ENCODE measurements at places on chromosomes 6 and 20.
A peak's percentile ranks its signal among the peaks of the same experiment; 100 is the strongest.

GRCh38 chr20:49112596-49113274 is 66.6 kb downstream of the CSE1L start:
- DNase-seq: no peak

- no peak for DNase-seq
These were observed 56.8 kb upstream of the HINT3 start for GRCh38 chr6:125899726-125900182.

- peak; percentile 34 for DNase-seq
These were observed 38.1 kb upstream of the BMP5 start for GRCh38 chr6:55913228-55914195.

DNA sequence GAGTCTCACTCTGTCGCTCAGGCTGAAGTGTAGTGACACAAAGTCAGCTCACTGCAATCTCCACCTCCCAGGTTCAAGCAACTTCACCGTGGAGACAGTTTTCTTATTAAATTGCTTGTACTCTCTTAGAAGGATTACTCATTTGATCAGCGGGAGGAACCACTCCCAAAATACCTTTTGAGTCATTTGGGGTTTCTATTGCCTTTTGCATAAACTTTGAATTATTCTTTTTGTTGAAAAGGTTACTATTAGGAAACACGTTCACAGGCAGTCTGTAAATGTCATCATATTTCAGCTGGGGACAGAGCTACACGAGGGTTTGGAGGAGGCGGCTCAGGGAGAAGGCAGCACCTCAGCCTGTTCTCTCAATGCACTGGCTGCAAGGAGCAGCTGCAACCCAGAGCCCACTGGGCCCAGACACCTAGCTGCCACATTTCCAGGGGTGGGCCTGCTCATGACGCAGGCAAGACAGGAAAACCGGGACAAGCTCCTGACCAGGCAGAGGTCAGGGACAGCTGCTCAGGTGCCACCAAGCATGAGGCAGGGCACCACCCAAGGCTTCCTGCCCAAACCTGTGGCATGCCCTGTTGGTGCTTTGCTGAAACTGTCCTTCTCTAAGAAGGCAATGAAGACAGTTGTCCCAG is 205.9 kb downstream of the BMP7 start:
- DNase-seq: no peak

DNA sequence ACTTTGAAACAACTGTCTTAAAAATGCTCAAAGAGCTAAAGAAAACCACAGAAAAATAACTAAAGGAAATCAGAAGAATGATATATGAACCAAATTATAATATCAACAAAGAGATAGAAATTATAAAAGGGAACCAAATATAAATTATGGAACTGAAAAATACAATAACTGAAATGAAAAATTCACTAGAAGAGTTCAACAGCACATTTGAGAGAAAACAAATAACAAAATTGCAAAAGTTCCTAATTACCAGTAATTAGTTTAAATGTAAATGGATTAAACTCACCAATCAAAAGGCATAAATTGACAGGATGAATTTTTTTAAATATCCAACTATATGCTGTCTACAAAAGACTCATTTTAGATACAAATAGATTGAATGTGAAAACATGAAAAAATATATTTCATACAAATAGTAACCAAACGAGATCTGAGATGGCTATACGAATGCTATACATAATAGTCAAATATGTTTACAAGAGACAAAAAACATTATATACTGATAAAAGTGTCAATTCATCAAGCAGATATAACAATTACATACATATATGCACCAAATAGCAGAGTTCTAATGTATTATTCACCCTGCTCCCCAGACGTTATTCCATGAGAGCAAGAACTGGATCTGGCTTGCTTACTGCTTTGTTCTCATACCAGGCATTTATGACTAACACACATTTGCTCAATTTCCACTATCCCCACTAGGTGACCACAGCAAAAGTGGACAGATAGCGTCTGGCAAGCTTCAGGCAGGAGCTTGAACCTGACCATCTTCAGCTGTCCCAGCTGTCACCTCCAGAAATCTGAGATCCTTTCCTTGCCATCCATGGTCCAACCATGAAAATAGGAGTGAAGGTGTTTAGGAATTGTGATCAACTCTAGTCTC is 72.4 kb upstream of the SIRPA start:
- peak; percentile 68 for DNase-seq

GRCh38 chr20:63487781-63488241 is 11.1 kb downstream of the EEF1A2 start:
- no peak for DNase-seq

DNA sequence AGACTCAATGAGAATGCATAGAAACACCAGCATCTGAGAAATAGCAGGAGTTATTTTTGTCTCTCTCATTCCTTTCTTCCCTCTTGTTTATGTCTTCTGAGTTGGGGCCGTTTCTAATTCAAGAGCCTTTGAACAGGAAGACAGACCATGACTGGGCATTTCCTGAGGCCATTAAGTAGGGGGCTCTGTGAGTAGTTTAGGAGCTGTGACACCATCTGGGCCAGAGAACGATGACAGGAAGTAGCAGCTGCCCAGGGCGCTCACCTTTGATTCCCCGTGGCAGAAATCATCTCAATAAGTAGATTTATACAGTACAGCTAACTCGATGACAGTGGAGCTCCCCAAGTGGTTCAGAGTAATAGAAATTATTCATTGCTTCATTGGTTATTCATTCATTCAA is 298.4 kb upstream of the PLN start:
- no peak for DNase-seq

- no peak for DNase-seq
These were observed at the start of gene EPB41L1 for GRCh38 chr20:36154700-36155628. Gene EPB41L1, plus strand, starts transcription at chr20:36154740. Its CDS starts 19,038 bp downstream, at chr20:36173778.

GRCh38 chr20:40497899-40498691 is 190.9 kb downstream of the MAFB start:
- DNase-seq: peak; percentile 38

DNA sequence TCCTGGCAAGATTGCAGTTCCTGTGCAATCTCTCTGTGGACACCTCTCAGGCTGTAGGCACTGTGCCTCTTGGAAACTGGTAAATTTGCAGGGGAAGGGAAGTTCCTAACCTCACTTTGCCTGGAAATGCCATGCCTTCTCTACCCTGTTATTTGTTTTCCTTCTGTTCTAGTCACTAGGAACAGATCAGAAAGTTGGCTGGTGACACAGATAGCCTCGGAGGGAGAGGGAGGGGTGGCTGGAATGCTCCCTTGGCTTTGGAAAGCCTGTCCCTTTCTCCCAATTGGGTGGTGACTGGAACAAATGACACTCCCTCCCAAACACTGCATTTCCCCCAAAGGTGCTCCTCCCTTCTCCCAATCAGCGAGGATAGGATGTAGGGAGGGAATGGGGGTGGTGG is 131.5 kb upstream of the F13A1 start:
- no peak for DNase-seq

DNA sequence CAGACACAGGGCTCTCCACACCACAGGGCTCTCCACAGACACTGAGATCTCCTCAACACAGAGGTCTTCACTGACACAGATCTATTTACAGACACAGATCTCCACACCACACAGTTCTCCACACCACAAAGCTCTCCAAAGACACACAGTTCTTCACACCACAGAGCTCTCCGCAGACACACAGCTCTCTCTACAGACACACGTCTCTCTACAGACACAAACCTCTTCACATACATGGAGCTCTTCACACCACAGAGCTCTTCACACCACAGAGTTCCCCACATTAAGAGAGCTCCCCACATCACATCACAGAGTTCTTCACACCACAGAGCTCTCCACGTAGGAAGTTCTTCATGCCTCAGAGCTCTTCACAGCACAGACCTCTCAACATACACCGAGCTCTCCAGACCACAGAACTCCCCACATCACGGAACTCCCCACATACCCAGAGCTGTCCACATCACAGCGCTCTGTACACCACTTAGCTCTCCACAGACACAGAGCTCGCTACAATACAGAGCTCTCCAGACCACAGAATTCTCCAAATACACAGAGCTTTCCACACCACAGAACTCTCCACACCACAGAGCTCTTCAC is 53.9 kb downstream of the ERMARD start:
- DNase-seq: no peak

DNA sequence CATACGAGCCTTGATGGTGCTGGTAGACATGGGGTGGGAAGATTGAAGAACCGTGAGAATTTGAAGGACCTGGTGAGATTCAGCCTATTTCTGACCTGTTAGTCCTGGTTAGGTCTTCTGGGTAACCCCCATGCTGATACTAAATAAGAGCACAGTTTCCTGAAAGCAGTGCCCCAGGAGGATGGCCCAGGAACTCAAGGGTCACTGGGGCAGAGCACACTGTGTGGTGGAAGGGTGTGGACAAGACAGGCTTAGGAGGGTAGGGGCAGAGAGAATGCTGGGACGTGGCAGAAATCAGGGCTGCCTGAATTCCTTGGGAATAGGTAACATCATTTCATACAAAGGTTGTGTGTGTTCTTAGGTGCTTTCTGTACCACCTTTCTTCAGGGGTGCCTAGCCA is 31.9 kb upstream of the ENPP1 start:
- DNase-seq: no peak

GRCh38 chr6:6178795-6179194 is 141.7 kb downstream of the F13A1 start:
- DNase-seq: no peak

DNA sequence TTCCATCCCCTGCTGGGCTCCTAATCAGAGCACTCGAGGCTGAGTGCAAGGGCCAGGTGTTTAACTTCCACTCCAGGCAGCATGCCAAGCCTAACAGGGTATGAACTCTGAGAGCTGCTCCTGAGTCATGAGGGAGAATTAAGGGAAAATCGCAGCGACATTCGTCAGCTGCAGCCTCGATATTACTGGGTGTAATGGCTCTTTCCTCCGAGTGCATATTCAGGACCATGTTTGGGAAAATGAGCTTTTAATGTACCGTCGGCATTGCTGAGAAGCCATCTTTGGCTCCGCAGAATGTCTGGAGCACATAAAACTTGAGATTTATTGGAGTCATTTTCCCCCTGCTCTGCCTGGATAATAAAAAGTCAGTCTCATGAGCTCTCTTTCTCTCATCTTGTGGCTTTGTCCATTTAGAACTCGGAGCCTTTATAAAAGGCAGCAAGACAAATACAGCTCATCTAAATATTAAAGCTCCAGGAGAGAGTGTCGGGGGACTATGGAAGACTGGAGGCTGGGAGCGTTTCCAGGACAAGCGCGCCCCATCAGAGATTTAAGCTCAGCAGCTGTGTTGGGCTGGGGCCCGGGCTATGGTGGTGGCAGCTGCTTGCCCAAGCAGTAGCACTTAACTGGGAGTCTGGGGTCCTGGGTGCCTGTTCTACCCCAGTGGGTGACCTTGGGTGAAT is 103.7 kb downstream of the TOX2 start:
- peak; percentile 92 for DNase-seq

Measured in fibroblast of lung (primary cell).